ENCODE measurements at places on chromosomes 6 and 20. TPM values are rescaled to one million over a fixed set of nuclear protein-coding genes. Genes with fewer than 3 reads are reported as not detected.

HRH3 gene
- not detected for total RNA-seq

- DNase-seq, result no peak
Observed at GRCh38 chr6:168089186-168090063, 10.4 kb upstream of the FRMD1 start.

IL17A gene
- not detected for total RNA-seq

- DNase-seq, result no peak
Observed at GRCh38 chr6:20402092-20402341, 338 bp downstream of the E2F3 start.

GRCh38 chr20:24628985-24629384 lies 159.6 kb downstream of the SYNDIG1 start:
- DNase-seq, result no peak

DNA sequence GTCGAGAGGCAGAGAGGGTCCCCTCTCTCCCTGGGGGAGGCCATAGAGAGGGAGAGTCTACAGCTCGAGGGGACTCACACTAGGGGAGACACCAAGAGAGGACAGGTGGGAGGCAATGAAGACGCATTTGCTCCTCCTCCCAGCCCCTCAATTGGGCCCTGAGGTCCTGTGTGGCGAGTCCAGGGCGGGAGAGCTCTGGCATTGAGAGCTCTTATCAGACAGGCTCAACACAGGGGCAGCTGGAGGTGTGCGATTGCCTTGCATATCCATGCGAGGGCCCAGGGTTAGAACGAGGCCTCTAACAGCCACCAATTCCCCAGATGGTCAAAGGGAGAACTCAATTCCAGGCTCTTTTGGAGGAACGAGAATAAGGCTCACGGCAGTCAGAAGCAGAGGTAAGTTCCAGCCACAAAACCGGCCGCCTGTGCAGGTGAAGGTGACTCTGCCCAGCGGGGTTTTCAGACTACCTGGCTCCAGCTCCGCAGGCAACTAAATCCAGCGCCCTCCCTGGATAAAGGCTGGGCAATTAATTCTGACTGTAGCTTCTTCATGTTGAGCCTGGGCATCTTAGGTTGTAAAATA lies 94.0 kb upstream of the MPC1 start:
- no peak for DNase-seq

DNA sequence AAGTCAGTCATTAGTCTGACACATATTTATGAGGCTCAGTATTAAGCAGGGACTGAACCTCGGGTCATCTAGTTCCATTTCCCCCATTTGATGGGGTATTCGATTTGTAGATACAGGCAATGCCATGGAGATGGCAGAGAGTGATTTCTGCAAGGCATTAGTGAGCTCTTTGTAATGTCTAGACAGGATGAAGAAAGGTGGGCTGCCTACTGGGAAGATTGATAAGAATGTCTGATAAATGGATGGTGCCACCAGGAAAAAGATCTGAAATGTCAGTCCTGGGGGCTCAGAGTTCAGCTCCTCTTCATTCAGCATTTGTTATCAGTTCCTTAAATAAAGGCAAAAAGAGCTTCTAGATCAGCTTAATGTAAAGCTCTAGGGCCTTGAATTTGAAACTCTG lies 51.4 kb downstream of the HS3ST5 start:
- no peak for DNase-seq

DNA sequence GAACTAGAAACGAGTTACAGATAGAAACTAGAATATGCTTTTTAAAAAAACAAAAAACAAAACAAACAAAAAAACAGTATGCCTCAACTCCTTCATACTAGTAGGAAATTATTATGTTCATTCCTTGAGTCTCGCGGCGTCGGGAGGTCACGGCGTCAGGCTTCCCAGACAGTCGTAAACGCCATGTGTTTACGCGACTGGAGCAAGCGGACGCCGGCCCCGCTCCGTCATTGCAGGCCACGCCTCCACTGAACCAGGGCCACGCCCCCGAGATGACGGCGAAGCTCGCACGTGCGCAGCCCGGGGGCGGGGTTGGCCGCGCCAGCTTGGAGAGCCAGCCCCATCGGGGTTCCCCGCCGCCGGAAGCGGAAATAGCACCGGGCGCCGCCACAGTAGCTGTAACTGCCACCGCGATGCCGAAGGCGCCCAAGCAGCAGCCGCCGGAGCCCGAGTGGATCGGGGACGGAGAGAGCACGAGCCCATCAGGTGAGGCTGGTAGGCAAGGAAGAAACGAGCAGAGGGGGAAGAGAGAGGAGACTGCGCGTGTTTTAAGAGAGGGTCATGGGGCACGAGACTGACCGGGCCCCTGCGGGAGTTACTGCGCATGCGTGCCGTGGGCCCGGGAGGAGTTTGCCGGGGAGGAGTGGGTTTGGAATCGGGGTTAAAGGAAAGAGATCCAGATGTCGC lies at the start of gene ABCF1:
TSS of gene ABCF1 (plus strand) at position 368 of the 687 bp plus-strand sequence. CDS start at position 414, 46 bp downstream.
- peak; percentile 98 for DNase-seq

TRIM15 gene
- not detected for total RNA-seq

ADGB gene
- not detected for total RNA-seq

GRCh38 chr20:32344835-32345506 lies 13.2 kb upstream of the ASXL1 start:
- DNase-seq, result no peak

GRCh38 chr6:99143108-99143861 lies 195.5 kb upstream of the FBXL4 start:
- DNase-seq, result no peak

DNA sequence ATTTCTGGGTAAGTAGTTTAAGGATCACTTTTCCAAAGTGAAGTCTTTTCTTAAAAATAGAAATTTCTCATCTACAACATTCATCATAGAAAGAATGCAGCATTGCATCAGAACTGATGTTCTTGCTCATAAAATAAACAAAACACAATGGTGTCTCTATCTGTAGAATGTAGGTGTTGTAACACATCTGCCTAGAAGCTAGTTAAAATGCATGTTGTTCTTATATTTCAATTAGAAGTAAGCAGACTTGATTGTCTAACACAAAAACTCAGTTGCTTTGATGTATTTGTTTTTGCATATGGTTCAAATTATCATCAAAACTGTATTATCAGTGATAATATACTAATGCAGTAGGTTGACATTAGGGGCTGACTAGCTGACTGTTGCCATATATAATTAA lies 654.7 kb upstream of the FLRT3 start:
- no peak for DNase-seq

GRCh38 chr6:40807484-40807883 lies 220.3 kb upstream of the LRFN2 start:
- no peak for DNase-seq

DNA sequence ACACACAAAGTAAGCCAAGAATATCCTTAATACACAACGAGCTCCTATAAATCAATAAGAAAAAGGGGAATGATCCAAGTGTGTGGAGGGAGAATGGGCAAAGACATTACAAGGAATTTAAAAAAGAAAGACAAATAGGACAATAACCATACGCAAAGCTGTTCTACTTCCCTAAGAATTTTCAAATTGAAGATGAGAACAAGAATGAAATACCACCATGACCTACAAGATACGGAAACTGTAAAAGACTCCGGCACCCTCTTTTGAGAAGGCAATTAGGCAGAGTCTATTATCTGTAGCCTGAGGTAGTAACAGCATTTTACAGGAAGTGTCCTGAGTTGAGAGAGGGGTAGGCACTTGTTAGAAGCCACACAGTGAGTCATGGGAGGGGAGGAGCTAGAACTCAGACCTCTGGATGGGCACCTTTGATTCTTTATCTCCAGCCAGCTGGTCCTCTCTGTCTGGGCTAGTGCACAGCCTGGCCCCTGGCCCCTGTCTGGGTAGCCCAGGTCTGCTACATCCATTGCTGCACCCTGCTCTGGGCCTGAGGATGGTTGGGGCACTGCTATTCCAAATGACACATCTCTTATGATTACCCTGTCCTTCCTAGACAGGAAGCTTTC lies 15.3 kb downstream of the RSPO4 start:
- DNase-seq, result no peak
